ENCODE measurements at places on chromosomes 4 and X.

DNA sequence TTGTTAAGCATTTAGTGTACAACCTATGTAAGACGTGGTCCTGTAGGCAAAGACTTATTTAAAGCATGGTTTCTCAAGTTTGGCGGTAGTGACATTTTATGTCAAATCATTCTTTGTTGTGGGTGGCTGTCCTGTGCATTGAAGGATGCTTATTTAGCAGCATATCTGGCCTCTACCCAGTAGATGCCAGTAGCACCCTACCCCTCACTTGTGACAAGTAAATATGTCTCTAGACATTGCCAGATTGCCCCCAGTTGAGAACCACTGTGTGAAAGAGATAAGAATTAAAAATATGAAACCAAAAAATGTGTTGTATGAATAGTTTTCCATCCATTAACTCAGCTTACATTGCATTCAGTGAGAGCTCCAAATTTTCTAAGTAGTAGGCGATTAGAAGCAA, 25.5 kb downstream of the MMAA start:
- no peak for DNase-seq

DNA sequence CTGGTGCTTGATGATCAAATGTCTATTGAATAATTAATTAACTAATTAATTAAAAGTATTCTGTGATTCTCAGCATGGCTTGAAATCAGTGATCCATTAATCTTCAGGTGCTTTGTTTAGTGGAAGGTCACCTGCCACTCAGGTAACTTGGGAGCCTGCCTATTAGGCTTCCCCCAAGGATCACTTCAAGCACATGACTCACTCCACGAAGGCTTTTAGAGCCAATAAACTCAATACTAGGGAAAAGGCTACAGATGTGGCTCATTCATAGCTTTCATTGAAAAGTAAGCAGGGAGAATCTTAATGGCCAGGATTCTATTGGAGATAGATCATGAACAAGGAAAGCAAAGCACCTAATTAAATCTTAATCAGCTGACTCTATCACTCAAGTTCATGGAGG, 21.3 kb downstream of the AREG start:
- DNase-seq = no peak

DNA sequence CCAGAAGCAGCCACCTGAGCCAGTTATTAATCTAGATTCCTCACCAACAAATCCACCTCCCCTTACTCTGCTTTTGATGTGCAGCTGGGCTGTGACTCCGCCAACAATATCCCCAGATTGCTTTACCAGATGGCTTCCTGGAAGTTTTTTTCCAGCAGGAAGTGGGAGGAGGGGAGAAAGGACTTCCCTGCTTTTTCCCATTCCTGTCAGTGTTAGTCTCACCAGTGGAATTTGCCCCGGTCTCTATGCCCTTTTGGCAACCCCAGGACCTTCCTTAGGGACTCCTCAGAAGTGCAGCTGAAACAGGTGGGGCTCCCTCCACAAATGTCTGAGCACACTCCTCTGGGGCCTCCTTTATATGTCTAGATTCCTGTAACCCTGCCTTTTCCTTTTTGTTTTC, 465.2 kb upstream of the IGFBP7 start:
- DNase-seq = no peak

DNA sequence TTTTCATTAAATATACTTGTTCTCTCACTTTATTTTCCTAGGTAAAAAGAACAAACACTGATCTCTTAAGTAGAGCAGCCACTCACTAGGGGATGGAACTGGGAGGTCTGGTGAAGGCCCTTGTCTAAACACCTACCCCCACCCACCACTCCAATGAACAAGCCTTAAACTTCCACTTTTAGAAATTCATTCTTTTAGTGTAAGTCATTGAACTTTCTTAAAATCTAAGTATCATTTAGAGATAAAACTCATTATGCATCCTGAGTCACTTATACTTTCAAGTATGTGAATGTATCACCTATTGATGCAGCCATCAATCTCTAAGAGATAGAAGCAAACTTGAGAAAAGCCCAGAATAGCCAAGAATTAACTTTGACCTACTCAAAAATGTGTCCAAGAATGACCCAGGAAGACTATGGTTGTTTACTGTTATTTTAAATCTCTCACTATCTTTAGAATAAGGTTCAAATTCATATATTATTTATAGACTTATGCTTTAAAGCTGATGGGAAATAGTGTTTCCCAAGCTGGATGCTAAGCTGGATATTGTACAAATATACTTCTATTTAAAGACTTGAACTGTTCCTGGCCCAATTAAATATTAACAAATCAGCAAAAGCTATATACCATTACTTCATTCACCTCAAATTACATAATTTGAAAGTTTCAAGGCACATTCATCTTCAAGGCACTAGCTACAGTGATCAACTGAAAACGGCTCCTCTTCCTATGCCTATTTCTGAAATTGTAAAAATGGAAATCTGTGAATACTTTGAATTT, 49.5 kb downstream of the CAMK2D start:
- DNase-seq = no peak

DNA sequence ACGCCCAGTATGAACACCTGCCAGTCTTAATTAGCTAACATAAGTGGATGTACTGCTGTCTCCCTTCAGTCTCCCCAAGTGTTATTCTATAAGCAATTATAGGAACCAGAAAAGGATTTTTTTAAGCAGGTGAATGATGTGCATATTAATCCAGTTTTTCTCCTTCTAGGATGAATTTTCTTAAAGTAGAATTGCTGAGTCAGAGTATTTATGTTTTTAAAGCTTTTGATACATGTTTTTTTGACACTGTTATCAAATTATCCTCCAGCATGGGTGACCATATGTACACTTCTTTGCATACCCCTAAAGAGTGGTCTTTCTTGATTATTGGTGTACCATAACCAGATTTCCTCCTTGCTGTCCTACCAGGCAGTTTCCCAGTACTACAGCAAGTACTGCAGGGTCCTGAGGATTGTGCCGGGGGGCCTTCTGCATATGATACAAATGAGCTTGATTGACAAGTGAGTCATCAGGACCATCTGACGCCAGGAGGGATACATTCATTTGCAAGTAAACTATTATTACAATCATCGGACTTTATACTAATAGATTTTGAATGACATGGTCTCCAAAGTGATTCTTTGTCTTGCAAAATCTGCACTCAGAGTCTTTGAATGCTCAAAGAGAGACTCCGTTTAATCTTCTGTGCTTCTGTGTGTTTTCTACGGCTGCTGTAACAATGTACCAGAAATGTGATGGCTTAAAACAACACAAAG, 10.7 kb upstream of the PCYT1B start:
- no peak for DNase-seq

DNA sequence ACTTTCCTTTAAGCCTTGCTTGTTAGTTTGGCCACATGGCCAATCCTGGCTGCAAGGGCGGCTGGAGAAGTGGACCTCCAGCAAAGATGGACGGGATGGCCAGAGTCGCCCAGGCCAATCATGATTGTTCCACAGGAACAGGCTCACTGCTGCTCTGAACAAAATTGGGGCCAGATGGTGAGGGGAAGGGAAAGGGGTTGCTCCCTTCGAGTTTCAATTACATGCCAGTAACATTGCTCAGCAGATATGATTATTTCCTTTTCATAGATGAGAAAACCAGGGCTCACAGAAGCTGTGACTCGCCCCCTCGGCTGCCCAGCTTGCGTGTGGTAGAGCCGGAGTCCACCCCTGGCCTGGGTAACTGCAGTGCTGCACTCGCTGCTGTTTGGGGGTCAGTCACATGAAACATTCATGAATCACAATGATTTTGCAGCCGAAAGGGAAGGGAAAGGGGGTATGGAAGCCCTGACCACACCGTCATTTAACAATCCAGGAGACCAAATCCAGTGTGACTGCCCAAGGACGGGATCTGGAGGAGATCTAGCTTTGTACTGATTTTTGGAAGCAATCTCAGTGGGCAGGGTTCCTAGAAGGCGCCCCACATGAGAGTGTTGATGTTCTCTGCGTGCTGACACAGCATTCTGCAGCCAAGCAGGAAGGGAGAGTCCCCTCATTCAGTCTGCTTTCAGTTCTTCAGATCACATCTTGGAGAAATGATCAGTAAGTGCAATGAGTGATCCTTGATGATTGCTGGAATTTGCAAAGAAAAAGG, 77.3 kb upstream of the MSX1 start:
- DNase-seq = no peak

All from trophoblast cell (in vitro differentiated cells and primary cell).